ENCODE measurements at places on chromosomes 11 and 22.

DNA sequence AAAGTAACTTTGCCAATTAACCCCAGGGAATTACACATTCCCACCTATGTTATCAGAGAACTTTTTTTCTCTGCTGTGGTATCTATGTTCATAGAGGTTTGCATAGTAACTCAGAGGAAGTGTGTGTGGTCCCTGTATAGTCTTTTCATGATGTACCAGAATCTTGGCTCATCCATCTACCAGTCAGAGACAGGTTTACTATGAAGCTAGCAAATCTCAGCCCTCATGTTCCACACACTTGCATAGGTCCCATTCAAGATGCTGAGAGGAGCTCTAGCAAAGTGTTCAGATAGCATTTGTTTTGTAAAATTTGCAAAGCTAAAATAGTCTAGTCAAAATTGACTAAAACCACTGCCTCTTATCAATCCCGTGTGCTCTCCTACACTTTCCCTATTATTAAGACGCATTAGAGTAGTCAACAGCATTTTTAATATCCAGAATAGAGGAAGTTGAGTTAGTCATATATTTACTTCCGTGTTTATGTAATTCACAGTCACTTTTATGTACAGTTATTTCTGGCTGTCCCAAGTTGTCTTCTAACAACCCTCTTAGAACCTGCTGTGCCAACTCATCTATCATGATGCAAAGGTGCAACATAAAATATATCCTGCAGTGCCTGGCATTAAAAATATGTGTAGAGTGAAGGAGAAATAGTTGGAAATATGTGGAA lies 184.2 kb downstream of the FAM76B start:
- no peak for ATAC-seq

DNA sequence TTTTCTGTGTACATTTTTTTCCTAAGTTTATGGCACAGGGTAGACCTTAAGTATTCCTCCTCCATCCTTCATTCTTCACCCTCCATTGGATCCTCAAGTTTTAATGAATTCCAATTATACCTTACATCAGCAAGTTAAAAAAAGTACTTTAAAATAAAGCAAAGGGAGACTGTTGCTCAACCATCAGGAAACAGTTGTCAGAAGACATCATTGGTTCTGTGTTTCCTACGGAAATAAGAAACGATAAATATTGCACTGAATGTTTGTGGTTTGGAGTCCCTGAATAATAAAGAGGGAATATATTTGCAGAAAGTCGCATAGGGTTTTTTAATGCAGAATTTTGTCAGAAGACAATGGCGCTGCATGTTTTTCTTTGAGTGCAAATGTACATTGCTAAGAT lies 28.1 kb upstream of the LDHA start:
- ATAC-seq, result no peak

- ATAC-seq, result no peak
Observed at GRCh38 chr22:23639661-23640060, 7.5 kb upstream of the DRICH1 start.

DNA sequence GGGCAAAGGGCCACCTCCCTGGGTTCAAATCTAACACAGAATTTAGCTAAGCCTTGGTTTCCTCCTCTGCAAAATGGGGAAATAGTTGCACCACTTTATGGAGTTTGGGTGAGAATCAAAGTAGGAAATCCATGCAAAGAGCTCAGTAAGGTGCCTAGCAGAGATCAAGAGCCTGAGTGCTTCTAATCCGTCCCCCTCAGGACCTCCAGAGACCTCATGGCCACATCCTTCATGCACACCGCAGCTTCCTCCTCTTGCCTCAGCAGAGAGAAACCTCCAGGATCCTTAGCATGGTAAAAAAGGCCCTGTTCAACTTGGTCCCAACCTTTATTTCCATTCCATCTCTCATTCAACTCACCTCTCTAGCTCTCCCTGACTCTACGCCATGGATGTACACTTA lies 37.8 kb upstream of the NAV2 start:
- ATAC-seq, result no peak

GRCh38 chr22:49026494-49027367 lies 800.9 kb downstream of the BRD1 start:
- no peak for ATAC-seq

DNA sequence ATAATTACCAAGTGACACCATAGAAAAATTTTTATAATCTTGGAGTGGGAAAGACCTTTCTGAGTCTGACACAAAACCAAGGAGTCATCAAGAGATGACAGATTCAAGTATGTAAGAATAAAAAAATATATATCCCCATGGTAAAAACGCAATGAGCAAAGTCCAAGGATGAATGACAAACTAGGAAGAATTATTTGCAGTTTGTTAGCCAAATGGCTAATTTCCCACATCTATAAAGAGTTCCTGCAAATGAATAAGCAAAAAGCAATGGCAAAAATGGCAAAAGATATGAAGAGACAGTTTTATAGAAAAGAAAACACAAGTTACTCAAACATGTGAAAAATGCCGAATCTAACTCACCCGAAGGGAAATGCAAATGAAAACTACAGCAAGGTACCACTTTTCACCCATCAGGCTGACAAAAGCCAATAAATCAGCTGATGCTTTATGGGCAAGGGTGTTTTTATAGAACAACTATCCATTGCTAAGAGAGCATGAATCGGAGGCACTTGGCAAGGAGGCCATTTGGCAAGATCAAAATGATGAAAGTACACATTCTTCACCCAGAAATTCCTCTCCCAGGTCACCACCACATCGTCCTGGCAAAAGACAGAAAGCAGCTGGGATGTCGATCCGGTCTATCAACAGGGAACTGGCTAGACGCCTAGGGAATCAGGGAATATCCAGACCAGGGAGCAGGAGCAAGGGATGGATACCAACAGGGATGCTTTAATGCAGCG lies 21.1 kb upstream of the KLHL35 start:
- peak; percentile 43 for ATAC-seq

- ATAC-seq, result no peak
Observed at GRCh38 chr22:32473388-32473952, 1.1 kb upstream of the FBXO7 start.

DNA sequence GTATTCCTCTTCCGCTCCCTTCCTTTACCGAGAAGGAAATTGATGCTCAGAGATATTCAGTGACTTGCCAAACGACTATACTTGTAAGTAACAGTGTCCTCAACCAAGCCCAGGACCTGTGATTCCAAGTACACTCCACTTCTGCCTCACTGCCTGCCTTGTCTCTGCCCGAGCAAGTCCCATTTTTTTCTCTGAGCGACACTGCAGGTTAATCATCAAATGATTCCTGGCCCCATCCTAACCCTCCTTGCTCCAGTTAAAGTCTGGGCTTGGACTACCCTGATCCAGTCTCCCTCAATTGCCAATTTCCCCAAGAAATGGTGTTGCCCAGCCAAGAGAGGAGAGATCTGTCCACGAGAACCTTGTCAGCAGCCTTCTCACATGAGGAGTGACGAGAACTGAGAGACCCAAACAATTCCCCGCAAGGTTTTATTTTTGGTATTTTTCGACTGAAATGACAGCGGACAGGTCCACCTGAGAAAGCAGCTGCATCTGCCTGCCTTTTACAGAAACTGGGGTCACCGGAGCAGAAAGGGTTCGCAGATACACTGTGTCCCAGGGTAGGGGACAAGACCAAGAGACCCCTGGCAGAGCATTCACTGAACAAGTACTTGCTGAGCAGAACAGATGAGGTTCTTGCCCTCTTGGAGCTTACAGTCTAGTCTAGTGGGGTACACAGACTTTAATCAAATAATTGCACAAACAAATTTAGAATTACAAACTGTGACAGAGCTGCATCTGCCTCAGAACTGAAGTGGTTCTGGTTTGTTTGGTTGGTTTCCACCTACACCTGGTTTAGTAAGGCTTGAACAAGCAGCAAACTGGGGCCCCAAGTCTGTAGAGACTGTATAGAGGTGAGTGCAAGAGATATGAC lies 11.4 kb downstream of the POU2AF1 start:
- no peak for ATAC-seq

All from gastroesophageal sphincter (tissue), 4 donors.